GM19239 (cell line): ENCODE measurements at places on chromosomes 2 and 18.

DNA sequence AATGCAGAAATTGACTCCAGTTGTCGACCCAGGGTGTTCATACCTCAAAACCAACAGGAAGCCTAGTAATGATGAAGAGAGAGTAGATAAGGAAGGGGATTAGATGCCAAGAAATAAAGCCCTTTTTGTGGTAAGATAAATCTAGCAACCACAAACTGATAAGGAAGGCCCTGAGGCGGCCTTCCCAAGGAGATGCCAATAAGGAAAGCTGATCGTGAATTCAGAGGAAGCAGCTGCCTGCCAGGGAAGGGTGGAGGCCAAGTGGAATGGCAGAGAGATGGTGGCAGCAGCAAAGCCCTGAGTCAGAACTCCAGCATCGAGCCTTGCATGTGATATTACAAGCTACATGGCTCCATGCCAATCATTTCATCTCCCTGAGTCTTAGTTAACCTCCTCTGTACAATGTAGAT is 126.3 kb downstream of the IRS1 start:
- DNase-seq, result no peak

- no peak for DNase-seq
Observed at GRCh38 chr2:225996462-225996828, 596.9 kb downstream of the NYAP2 start.

GRCh38 chr2:11082880-11083279 is 72.4 kb upstream of the SLC66A3 start:
- no peak for DNase-seq

GRCh38 chr2:44200759-44201158 is 32.1 kb downstream of the PPM1B start:
- no peak for DNase-seq

- DNase-seq, result no peak
Observed at GRCh38 chr2:236938126-236938525, 147.6 kb upstream of the COPS8 start.

DNA sequence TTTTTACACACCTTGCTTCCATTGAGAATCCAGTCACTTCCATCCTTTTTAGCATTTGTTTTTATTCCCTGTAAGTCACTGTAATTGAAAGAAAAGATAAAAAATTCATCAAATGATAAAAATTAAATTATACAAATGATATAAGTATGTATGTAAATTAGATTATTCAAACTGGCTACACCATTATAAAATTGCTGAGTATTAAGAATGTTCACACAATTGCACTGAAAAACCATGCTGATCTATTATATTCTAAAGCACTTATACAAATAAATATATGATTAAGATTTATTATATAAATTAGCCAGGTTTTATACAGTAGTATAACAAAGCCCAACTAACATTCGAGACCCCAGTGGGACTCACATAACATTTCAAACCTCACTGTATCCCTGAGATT is 15.1 kb downstream of the ACADL start:
- no peak for DNase-seq

DNA sequence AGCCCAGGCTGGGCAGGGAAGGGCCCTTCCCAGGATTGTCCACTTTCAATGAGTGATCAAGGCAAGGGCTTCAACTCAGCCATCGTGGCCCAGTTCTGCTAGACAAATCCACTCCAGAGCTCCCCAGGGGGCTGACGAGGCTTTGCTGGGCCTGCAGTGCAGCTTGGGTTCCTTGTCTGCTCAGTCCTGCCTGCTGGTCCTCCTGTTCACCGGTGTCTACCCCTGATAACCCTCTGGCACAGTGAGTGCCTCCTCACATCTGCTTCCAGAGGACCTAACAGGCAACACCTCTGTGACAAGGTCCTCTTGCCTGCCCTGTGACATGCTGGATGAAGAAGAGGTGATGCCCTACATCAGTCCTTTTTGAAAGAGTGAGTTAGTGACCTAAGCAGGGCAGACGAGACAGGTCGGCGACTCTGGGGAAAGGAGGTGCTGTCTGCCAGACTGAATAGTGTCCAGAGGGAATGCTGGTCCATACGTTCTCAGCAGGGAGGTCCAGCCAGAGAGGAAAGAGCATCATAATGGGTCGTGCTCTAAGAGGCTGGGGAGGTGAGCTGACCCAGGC is 20.9 kb upstream of the KCNF1 start:
- no peak for DNase-seq

GRCh38 chr2:196176142-196176738 is 4.9 kb upstream of the STK17B start:
- peak; percentile 47 for DNase-seq

DNA sequence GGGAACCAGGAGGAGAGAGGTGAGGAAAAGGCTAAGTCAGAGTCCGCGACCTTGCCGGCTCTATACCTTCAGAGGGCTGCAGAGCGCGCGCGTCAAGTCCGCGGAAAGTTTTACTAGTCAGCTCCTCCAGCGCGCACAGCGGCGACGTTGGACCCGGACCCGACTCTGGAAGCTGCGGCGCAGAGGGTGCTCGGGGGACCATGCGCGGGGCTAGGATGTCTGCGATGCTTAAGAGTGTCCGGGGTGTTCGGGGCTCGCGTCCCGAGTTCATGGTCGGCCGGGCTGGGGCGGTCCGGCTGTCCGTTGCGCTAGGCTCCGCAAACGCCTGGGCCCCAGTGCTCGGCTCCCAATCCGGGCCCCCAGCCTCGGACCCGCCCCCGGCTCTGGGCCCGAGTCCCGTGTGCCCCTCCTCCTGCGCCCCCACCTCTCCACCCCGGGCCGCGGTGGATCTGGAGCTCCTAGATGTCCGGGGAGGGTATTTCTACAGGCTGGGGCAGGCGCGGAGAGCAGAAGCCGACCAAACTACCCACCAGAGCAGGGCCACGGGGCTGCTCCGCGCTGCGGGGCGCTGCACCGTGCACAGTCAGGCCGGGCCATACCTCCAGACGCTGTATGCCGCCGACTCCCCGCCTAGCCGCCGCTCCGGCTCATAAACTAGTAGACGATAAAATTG is at the start of gene LBX2:
Gene LBX2, minus strand, starts transcription at position 337 of the 673 bp plus-strand sequence. Its CDS starts 66 bp downstream, at position 271.
- no peak for DNase-seq

GRCh38 chr2:175844169-175844568 is 157.9 kb downstream of the LNPK start:
- no peak for DNase-seq

GRCh38 chr2:175688243-175688642 is 313.8 kb downstream of the LNPK start:
- DNase-seq, result no peak

DNA sequence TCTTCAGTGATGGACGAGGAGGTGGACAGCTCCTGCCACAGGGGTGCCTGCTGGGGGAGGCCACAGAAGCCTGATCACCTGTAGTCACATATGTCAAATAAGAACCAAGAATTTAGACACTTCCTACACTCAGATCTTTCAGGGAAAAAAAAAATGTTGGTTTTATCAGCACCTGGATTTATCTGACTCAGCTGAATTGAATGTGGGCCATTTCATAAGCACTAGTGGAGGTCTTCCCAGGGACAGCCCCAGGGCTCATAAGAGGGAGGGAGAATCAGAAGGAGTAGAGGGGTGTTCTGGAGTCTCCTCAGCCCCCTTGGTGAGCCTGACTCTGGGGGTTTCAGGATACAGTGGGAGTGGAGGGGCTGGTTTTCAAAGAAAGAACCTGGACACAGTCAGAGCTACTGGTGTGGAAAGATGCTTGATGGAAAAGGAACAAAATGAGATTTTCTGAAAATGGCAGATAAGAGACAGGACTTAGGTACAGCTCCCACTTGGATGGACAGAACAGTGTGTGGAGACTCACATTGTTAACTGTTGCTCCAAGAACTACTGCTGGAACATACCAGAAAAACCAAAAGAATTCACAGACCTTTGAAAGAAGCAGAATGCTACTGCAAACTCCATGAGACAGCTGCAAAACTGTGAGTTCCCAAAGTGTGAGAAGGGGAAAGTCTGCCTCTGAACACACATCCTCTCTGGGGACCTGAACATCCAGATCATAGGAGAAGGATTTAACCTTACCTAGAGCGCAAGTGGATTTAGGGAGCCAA is 45.4 kb downstream of the LCT start:
- DNase-seq, result no peak

DNA sequence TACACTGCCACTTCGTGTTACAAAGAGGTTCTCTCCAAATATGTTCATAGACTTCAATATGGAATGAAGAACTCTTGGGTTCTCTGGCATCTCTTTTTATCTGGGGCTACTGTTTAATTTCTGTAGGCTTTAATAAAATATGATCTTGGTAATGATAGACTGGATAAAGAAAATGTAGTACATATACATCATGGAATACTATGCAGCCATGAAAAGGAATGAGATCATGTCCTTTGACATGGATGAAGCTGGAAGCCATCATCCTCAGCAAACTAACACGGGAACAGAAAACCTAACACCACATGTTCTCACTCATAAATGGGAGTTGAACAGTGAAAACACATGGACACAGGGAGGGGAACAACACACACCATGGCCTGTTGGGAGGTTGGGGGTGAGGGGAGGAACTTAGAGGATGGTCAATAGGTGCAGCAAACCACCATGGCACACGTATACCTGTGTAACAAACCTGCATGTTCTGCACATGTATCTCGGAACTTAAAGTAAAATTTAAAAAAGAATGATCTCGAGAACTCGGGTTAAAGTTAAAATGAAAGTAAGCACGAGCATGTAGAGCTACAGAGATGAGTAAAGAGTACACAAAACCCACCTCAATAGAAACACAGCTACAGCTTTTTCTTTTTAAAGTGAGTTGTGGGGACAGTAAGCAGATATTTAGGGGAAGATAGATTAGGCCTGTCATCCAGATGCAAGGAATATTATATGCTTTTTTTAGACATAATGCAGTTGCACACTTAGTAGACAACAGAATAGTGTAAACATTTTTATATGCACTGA is 102.3 kb downstream of the SGPP2 start:
- no peak for DNase-seq

DNA sequence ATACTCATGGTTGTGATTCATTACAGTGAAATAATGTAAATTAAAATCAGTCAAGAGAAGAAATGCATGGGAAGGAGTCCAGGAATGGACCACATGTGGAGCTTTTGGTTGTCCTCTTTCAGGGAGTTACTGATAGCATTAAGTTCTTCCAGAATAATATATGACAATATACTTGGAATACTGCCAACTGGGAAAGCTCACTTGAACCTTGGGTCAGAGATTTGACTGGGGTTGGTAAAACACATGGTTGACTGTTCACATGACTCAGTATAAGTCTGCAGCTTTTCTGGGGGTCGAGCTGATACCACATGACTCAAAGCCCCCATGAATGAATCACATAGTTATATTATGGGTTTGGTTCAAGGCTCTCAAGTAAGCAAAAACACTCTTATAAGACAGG is 1109.0 kb upstream of the CHAC2 start:
- no peak for DNase-seq

- no peak for DNase-seq
Observed at GRCh38 chr2:12278217-12278750, 438.5 kb upstream of the TRIB2 start.

DNA sequence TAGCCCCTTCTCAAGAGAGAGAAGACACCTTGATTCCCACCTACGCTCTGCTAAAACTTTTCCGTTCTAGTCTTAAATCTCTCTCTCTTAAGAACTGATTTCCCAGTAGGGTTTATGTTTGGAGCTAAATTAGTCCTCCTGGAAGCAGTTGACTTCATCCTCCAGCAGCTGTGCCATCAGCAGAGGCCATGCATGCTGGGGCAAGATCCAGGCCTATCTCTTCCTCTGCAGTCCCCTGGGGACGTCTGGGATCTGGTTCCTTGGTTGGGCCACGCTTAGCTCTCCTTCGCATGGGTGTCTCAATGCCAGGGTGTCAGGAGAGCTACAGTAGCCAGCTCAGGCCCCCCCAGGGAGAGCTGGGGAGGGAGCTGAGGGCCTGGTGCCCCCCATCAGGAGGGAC is 49.7 kb downstream of the HPCAL1 start:
- DNase-seq, result no peak

- no peak for DNase-seq
Observed at GRCh38 chr2:240791821-240792628, 28.0 kb downstream of the KIF1A start.
